Upper lobe of left lung (tissue), 6 donors: ENCODE measurements at places on chromosomes 2 and 18. TPM values are rescaled to one million over a fixed set of nuclear protein-coding genes. Genes with fewer than 3 reads are reported as not detected.

GRCh38 chr2:68505603-68506159 is 38.3 kb downstream of the APLF start:
- H3K27me3 ChIP-seq = no peaks in the 10 kb centered on the region
- H3K36me3 ChIP-seq = no peaks in the 10 kb centered on the region
- H3K4me3 ChIP-seq = no peak overlapping the region
- no peak overlapping the region for H3K27ac ChIP-seq
- no peak for DNase-seq
- no peaks in the 10 kb centered on the region for H3K4me1 ChIP-seq

- H3K4me3 ChIP-seq = no peak overlapping the region
- H3K27me3 ChIP-seq = no peaks in the 10 kb centered on the region
- no peaks in the 10 kb centered on the region for H3K36me3 ChIP-seq
- no peak for DNase-seq
These were observed 511.7 kb downstream of the EPHA4 start for GRCh38 chr2:221060376-221060775.

GRCh38 chr2:49129034-49129433 is 25.3 kb downstream of the FSHR start:
- H3K4me3 ChIP-seq = no peak overlapping the region
- H3K27ac ChIP-seq = no peak overlapping the region
- H3K4me1 ChIP-seq = no peaks in the 10 kb centered on the region

DNA sequence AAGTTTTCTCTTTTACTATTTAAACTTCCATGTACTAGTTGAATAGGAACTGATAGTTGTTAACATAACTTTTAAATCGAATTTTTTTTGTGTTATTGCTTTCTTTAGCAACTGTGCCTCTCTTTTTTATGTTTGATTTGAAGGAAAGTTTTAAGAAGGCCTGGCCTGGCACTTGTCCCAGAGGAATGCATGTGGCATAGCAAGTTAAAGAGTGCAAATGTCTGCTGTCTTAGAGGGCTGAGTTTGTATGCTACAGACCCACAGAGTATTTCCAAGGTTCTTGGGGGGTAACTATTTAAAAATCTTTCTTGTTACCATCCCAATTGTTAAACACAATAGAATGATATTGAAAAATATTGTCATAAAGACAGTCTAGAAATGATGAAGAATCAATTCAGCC is 47.0 kb downstream of the MTCL1 start:
- no peak overlapping the region for H3K27ac ChIP-seq
- no peak for DNase-seq
- H3K36me3 ChIP-seq = no peaks in the 10 kb centered on the region
- H3K4me3 ChIP-seq = no peak overlapping the region
- H3K27me3 ChIP-seq = no peaks in the 10 kb centered on the region

GRCh38 chr2:64018701-64019082 is 536 bp downstream of the VPS54 start:
- H3K4me3 ChIP-seq = peak overlapping the region; percentile 77
- H3K27me3 ChIP-seq = no peaks in the 10 kb centered on the region
- peaks cover 31% of the 10 kb centered on the region for H3K4me1 ChIP-seq
- DNase-seq = peak; percentile 51

DNA sequence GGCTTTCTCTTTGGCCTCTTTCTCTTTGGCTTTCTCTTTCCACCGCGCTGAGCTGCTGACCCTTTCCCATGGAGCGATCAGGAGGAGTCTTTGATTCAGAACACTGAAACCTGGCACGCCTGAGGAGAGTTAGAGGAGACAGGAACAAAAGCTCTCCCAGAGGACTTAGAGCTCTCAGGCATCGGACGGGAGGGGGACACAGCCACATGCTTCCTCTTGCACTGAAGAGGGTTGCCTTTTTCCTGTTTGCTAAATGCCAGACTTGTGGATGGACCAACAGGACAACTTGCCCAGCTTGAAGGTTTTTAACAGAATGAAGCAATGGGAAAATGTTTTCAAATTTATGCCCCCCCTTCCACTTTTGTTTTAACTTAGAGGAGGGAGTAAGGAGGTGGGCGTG is 3.6 kb upstream of the PTPN18 start:
- H3K27ac ChIP-seq = peak overlapping the region; percentile 48
- H3K4me1 ChIP-seq = peaks cover 35% of the 10 kb centered on the region
- H3K36me3 ChIP-seq = no peaks in the 10 kb centered on the region
- no peak for DNase-seq
- H3K27me3 ChIP-seq = no peaks in the 10 kb centered on the region
- H3K4me3 ChIP-seq = no peak overlapping the region

- no peak for DNase-seq
- no peaks in the 10 kb centered on the region for H3K27me3 ChIP-seq
- no peak overlapping the region for H3K4me3 ChIP-seq
- H3K27ac ChIP-seq = no peak overlapping the region
These were observed 419.5 kb upstream of the CELF4 start for GRCh38 chr18:37985126-37985525.

GRCh38 chr2:55400332-55400731 is 19.3 kb downstream of the CCDC88A start:
- H3K36me3 ChIP-seq = no peaks in the 10 kb centered on the region
- no peak overlapping the region for H3K27ac ChIP-seq
- DNase-seq = no peak
- H3K4me1 ChIP-seq = no peaks in the 10 kb centered on the region
- no peak overlapping the region for H3K4me3 ChIP-seq

DNA sequence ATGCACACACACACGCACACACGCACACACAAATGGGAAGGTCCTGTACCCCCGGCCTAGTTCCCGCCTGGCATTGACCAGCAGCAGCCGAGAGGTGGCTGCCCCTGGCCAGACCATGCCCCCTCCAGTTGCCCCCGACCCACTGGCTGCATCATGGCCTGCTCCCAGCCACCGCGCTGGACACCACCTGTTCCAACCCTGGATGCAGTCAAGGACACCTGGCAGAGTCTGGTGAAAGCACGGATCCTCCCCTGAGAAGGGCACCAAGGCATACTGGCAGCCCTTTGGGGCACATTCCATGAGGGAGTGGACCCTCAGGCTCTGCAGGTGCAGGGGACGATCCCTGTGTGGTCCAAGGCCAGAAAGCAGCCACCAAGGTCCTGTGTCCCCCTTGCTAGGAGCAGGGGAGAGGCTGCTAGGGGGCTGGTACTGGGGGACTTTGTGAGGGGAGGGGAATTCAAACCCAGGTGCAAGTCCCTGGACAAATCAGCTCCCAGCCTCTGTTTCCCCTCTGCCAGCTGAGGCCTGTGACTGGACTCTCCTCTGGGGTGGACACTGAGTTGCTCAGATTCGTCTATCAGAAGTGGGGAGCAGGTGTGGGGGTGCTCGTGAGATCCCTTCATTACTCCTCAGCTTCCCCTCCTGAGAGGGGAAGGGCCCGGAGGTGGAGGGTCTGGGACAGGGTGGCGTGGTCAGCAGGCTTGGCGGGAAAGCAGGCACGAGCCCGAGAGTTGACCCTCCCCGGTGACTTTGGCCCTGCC is 3.5 kb downstream of the ESPNL start:
- no peak for DNase-seq
- H3K4me1 ChIP-seq = peaks cover 5% of the 10 kb centered on the region
- H3K36me3 ChIP-seq = no peaks in the 10 kb centered on the region
- no peaks in the 10 kb centered on the region for H3K27me3 ChIP-seq

DNA sequence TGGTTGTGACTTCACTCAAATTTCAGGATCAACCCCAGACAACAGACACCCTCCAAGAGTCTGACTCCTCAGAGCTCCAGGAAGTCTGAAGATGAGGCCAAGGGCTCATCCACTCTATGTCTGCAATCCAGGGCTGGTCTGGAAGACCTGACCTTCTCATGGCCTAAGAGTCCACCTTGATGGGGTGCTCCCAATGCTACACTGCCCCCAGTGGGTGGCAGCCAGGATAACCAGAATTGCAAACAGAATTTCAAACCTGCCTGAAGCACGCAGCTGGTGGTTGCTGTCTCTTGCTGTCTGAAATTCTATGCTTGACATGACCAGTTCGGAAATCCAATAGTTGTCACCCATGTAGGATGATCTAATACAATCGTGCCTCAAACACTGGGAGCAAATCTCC is 96.0 kb downstream of the UXS1 start:
- H3K4me1 ChIP-seq = no peaks in the 10 kb centered on the region
- no peak for DNase-seq
- H3K27ac ChIP-seq = no peak overlapping the region
- peaks cover 43% of the 10 kb centered on the region for H3K36me3 ChIP-seq
- no peaks in the 10 kb centered on the region for H3K27me3 ChIP-seq

- no peak for DNase-seq
- no peak overlapping the region for H3K27ac ChIP-seq
- no peaks in the 10 kb centered on the region for H3K36me3 ChIP-seq
- no peaks in the 10 kb centered on the region for H3K4me1 ChIP-seq
- no peaks in the 10 kb centered on the region for H3K27me3 ChIP-seq
These were observed 121.1 kb downstream of the ACOXL start for GRCh38 chr2:110853516-110853915.

DNA sequence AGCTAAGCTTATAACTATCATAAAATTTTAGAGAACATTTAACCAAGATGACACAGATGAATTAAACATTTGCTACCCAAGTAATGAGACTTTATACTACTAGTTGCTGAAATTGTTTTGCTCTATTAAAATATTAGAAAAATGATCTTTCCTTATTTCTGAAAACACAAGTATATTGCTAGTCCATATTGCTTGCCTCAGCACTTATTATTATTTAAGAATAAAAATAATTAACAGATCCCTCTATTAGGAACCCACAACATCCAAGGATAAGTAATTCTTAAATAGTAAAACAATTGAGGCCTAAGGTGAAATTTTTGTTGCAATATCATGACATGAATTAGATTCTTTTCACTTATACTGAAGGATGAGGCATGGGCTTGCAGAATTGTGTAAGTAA is 65.2 kb downstream of the CCDC148 start:
- no peak overlapping the region for H3K4me3 ChIP-seq
- H3K4me1 ChIP-seq = no peaks in the 10 kb centered on the region
- H3K27ac ChIP-seq = no peak overlapping the region
- H3K36me3 ChIP-seq = no peaks in the 10 kb centered on the region
- H3K27me3 ChIP-seq = no peaks in the 10 kb centered on the region

DNA sequence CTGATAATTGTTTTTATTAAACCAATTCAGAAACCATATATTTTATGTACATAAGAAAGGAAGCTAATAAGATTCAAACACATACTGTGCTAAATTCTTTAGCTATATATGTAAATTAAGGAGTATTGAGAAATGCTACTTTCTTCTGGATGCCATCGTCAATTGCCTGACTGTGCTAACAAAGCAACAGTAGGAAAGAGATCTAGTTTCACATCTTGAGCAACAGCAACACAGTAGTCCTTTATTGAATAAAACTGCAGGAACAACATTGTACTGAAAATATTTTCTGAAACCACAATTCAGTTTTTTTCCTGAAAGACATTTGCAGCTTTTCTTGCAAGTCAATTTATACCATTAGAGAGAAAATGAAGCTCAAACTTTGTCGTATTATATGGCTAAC is 1404.9 kb upstream of the SLC39A10 start:
- H3K36me3 ChIP-seq = no peaks in the 10 kb centered on the region
- H3K27me3 ChIP-seq = no peaks in the 10 kb centered on the region
- no peaks in the 10 kb centered on the region for H3K4me1 ChIP-seq
- no peak for DNase-seq
- no peak overlapping the region for H3K27ac ChIP-seq

DNA sequence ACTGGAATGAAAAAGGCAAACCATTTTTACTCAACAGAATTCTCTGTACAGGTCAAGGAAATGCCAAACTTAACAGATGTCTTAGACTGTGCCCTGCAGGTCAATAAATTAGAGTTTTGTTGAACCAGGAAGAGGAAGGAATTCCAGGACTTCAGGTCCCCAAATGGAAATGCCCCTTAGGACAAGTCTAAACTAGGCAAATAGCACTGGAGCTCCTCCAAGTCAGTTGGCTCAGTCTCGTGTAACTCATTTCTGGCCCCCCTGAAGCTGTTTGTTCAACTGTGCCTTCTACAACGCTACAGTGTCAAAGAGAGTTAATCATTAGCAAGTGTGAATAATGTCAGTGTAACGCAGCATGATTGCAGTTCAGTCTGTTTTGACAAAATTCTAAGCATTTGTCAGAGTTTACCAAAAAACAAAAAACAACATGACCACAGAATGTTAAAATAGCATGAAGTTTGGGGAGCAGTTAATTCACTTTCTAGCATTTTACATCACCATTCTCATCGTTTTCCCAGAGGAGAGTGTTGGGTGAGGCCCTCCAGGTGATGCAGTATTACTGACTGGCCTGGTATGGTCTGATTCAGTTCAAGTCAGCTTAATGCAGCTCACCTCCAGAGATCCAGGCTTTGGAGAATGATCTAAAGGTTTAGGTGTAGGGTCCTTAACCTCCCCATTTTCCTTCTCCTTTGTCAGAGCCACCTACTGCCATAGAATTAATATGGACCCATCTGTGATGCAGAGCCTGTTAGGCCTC is 108.1 kb downstream of the AQP4 start:
- no peak for DNase-seq
- no peak overlapping the region for H3K27ac ChIP-seq
- H3K4me3 ChIP-seq = no peak overlapping the region
- peaks cover 11% of the 10 kb centered on the region for H3K4me1 ChIP-seq

- no peak for DNase-seq
- H3K36me3 ChIP-seq = no peaks in the 10 kb centered on the region
- H3K27ac ChIP-seq = no peak overlapping the region
- H3K27me3 ChIP-seq = no peaks in the 10 kb centered on the region
- no peak overlapping the region for H3K4me3 ChIP-seq
These were observed 101.3 kb upstream of the ID2 start for GRCh38 chr2:8580316-8581233.

DNA sequence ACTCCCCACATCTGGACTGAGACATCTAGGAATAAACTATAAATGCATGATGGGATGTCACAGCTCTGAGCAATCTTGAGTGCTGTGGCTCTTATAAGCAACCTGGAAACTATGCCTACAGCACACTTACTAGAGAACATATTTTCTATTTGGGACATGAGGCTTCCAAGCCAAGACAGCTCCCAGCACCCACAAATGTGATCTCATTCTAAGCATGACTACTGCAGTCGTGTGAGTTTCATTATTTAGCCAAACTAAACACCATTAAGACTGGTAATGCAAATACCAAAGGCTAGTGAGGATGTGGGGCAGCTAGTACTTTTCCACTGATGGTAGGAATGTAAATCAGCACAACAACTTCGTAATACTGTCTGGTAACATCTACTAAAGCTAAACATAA is 72.5 kb downstream of the RTTN start:
- no peak for DNase-seq
- no peaks in the 10 kb centered on the region for H3K36me3 ChIP-seq
- H3K4me3 ChIP-seq = no peak overlapping the region
- no peak overlapping the region for H3K27ac ChIP-seq
- H3K27me3 ChIP-seq = no peaks in the 10 kb centered on the region
- H3K4me1 ChIP-seq = peaks cover 5% of the 10 kb centered on the region

DNA sequence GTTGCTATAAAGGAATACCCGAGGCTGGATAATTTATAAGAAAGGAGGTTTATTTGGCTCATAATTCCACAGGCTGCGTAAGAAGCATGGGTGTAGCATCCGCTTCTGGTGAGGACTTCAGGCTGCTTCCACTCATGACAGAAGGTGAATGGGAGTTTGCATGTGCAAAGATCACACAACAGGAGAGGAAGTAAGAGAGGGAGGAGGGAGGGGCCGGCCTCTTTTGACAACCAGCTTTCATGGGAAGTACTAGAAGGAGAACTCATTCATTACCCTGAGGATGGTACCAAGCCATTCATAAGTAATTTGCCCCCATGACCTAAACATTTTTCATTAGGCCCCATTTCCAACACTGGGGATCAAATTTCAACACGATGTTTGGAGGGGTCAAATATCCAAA is 386.8 kb upstream of the NETO1 start:
- no peak overlapping the region for H3K4me3 ChIP-seq
- no peaks in the 10 kb centered on the region for H3K27me3 ChIP-seq
- no peak overlapping the region for H3K27ac ChIP-seq
- no peaks in the 10 kb centered on the region for H3K36me3 ChIP-seq
- DNase-seq = no peak

Gene FBXO48
- 1.2 TPM for total RNA-seq

Gene MERTK
- 37.0 TPM for total RNA-seq

Gene PLEK
- total RNA-seq = 19.3 TPM

Gene SCTR
- total RNA-seq = 15.6 TPM

Gene KIF5C
- total RNA-seq = 1.6 TPM

Gene LIMS2
- 117 TPM for total RNA-seq
